ENCODE measurements at places on chromosomes 12 and 14. TPM values are rescaled to one million over a fixed set of nuclear protein-coding genes. Genes with fewer than 3 reads are reported as not detected.

The TEAD4 gene
- 8.8 TPM for total RNA-seq

The TBPL2 gene
- total RNA-seq = not detected

The IAPP gene
- not detected for total RNA-seq

The OTUB2 gene
- total RNA-seq = 2.2 TPM

The GDF3 gene
- not detected for total RNA-seq

DNA sequence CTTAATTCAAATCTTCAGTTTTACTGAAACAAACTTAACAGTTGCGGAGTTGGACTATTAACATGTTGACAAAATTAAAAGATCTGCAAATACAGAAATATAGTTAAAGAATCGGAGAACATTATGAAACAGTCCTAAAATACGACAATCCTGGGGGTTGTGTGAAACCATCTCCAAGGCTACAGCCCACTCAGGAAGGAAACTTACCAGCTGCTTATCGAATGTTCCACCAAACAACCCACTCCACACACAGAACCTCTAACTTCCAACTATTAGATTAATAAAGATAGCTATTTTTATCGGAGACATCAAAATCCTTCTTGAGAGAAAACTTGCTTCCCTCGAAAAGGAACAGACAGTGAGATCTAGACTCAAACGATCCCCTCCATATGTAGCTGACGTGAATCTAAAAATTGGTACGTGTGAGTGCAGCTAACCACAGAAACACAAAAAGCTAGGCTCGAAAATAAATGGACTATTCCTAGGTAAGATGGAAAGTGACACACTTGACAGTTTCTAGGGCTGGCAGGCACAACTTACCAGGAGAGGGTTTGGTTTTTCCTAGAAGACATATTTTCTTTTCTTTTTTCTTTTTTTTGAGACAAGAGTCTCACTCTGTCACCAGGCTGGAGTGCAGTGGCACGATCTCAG lies 12.9 kb downstream of the VPS37B start:
- no peak overlapping the region for H3K27ac ChIP-seq
- no peak overlapping the region for H3K4me3 ChIP-seq
- H3K4me1 ChIP-seq = peaks cover 26% of the 10 kb centered on the region
- no peak for DNase-seq
- H3K27me3 ChIP-seq = no peaks in the 10 kb centered on the region

DNA sequence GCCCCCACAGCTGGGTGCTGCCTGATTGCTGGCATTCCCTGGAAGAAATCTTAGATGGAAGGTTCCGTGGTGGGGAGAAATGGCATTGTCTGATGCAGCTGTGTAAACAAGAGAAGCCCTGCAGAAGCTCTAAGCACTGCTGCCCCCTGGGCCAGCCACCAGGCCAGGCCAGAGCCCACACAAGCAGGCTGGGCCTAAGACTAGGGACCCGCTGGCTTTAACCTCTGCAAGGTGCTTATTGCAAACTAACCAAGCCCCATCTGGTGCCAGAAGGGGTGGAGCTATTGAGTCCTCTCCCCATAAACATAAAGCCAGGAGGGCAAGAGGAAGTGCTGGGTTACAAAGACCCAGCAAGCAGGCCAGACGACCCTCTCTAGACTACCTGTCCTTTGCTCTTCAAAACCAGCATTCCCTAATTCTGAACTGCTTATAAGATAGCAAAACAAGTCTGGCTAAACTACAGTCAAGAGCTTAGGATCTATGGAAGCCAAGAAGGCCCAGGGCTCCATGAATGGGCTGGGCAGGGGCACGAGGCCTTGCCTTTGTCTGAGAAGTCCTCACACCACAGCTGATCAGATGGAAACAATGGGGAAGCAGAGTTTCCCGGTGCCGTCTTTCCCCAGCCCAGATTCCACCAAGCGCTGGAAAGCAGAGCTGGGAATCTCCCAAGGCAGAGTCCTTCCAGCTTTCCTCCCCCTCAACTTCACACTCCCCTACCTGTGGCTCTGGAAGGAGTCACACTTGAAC lies 28.8 kb downstream of the P2RX4 start:
- H3K4me3 ChIP-seq = no peak overlapping the region
- DNase-seq = no peak
- peaks cover 22% of the 10 kb centered on the region for H3K36me3 ChIP-seq
- H3K4me1 ChIP-seq = peaks cover 2% of the 10 kb centered on the region
- no peak overlapping the region for H3K27ac ChIP-seq

GRCh38 chr12:12133785-12134184 lies 63.0 kb downstream of the BCL2L14 start:
- H3K4me3 ChIP-seq = no peak overlapping the region
- DNase-seq = no peak
- no peaks in the 10 kb centered on the region for H3K4me1 ChIP-seq
- no peak overlapping the region for H3K27ac ChIP-seq
- no peaks in the 10 kb centered on the region for H3K27me3 ChIP-seq

GRCh38 chr12:115708801-115709200 lies 568.7 kb downstream of the MED13L start:
- no peak overlapping the region for H3K27ac ChIP-seq
- no peaks in the 10 kb centered on the region for H3K4me1 ChIP-seq
- no peaks in the 10 kb centered on the region for H3K36me3 ChIP-seq
- H3K4me3 ChIP-seq = no peak overlapping the region

GRCh38 chr12:63779498-63780481 lies at the start of gene RXYLT1:
Gene RXYLT1, plus strand, starts transcription at chr12:63779909. Its CDS starts 52 bp downstream, at chr12:63779961.
- DNase-seq = peak; percentile 67
- peak within 1 kb of the TSS; percentile 91 for H3K4me3 ChIP-seq
- no peaks in the 10 kb centered on the region for H3K27me3 ChIP-seq

- H3K27ac ChIP-seq = no peak overlapping the region
- H3K27me3 ChIP-seq = no peaks in the 10 kb centered on the region
- peak; percentile 12 for DNase-seq
- no peaks in the 10 kb centered on the region for H3K36me3 ChIP-seq
These were observed 102.7 kb upstream of the DACT1 start for GRCh38 chr14:58535044-58535443.

- no peak overlapping the region for H3K27ac ChIP-seq
- no peaks in the 10 kb centered on the region for H3K4me1 ChIP-seq
- H3K27me3 ChIP-seq = no peaks in the 10 kb centered on the region
- DNase-seq = no peak
These were observed 23.7 kb downstream of the GYS2 start for GRCh38 chr12:21580748-21581516.

GRCh38 chr12:81330480-81330879 lies 252.6 kb downstream of the ACSS3 start:
- H3K27ac ChIP-seq = no peak overlapping the region
- no peak for DNase-seq

- H3K27me3 ChIP-seq = no peaks in the 10 kb centered on the region
- no peak for DNase-seq
- no peaks in the 10 kb centered on the region for H3K4me1 ChIP-seq
- no peak overlapping the region for H3K27ac ChIP-seq
- H3K4me3 ChIP-seq = no peak overlapping the region
- no peaks in the 10 kb centered on the region for H3K36me3 ChIP-seq
These were observed 173.5 kb downstream of the PAX9 start for GRCh38 chr14:36835128-36835527.

- H3K36me3 ChIP-seq = 0 out of 2 replicates have a peak, but pooled peaks cover 1% of the 10 kb centered on the region
- no peaks in the 10 kb centered on the region for H3K4me1 ChIP-seq
- DNase-seq = no peak
- no peak overlapping the region for H3K4me3 ChIP-seq
- no peaks in the 10 kb centered on the region for H3K27me3 ChIP-seq
- no peak overlapping the region for H3K27ac ChIP-seq
These were observed 20.5 kb downstream of the CCND2 start for GRCh38 chr12:4293966-4294505.

GRCh38 chr12:108313241-108313605 lies 25.9 kb downstream of the CMKLR1 start:
- H3K36me3 ChIP-seq = no peaks in the 10 kb centered on the region
- no peak for DNase-seq
- no peaks in the 10 kb centered on the region for H3K4me1 ChIP-seq

GRCh38 chr14:102362084-102362483 lies 606 bp downstream of the CINP start:
- H3K4me3 ChIP-seq = peak overlapping the region; percentile 90
- peaks cover 7% of the 10 kb centered on the region for H3K4me1 ChIP-seq
- no peaks in the 10 kb centered on the region for H3K27me3 ChIP-seq
- H3K36me3 ChIP-seq = peaks cover 7% of the 10 kb centered on the region
- H3K27ac ChIP-seq = peak overlapping the region; percentile 81

GRCh38 chr12:69044887-69045286 lies 111.9 kb upstream of the CPM start:
- no peaks in the 10 kb centered on the region for H3K27me3 ChIP-seq
- no peaks in the 10 kb centered on the region for H3K36me3 ChIP-seq
- H3K4me1 ChIP-seq = no peaks in the 10 kb centered on the region
- no peak for DNase-seq

DNA sequence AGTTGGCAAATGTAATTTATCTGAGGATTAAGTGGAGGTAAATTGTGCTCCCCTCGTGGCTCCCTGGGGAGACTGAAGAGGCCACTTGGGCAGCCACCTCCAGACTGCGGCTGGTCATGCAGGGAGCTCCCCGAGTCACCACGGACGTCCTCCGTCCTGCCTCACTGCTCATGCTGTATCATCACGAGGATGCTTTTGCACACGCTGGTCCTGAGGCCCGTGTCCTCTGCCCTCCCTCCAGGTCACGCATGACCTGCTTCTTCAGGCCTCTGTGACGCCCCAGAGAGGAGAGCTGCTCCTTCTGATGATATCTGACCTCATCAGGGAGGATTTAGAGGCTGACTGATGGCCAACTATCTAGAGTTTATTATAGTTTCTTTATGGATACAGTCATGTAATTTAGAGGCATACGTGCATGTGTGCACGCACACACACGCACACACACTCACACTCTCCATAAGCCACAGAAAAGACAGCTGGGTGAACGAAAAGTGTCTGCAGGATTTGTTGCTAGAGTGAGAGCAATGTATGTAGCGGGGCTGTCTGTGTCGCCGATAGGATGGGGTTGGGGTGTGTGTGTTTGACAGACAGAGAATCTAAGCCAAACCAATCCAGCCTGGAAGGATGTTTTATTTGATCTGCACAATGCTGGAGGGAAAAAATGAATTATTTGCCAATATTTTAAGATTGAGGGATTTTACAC lies 160.0 kb downstream of the ADGRD1 start:
- H3K36me3 ChIP-seq = no peaks in the 10 kb centered on the region
- no peaks in the 10 kb centered on the region for H3K27me3 ChIP-seq
- no peak for DNase-seq
- no peak overlapping the region for H3K4me3 ChIP-seq
- no peak overlapping the region for H3K27ac ChIP-seq

- DNase-seq = no peak
- no peak overlapping the region for H3K4me3 ChIP-seq
- no peak overlapping the region for H3K27ac ChIP-seq
- peaks cover 23% of the 10 kb centered on the region for H3K36me3 ChIP-seq
These were observed 13.2 kb downstream of the NOPCHAP1 start for GRCh38 chr12:104999347-104999685.

DNA sequence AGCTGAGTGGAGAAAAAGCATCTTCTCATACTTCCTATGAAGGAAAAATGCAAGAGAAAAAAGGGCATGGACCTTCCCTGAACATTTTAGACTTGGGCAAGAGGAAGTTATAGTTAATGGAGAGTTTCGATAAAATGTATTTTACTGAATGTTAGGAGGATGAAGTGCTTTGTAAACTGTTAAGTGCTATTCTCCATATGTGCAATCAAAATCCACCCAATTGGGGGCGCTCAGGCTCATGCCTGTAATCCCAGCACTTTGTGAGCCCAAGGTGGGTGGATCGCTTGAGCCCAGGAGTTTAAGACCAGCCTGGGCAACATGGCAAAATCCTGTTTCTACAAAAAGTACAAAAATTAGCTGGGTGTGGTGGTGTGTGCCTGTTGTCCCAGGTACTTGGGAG lies 1.9 kb upstream of the CNPY2 start:
- peaks cover 4% of the 10 kb centered on the region for H3K4me1 ChIP-seq
- H3K27ac ChIP-seq = no peak overlapping the region
- H3K27me3 ChIP-seq = no peaks in the 10 kb centered on the region
- DNase-seq = no peak
- no peak overlapping the region for H3K4me3 ChIP-seq

DNA sequence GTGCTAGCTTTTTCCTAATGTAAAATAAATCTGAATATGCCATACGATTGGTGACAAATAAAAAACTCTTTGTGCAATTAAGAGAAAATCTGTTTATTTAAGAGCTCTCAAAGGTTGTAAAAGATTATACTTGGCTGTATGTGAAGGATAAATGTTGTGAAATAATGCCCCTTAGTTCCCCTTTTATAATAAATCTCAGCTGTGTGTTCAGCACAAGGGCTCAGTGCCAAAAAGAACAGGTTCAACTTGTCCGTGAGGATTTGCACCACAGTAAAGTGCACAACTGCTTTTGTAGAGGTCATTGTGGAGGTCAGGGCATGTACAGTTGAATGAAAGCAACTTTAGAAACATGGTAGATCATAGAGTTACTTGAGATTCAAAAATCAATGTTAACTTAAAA lies 118.6 kb downstream of the TRMT5 start:
- H3K27me3 ChIP-seq = no peaks in the 10 kb centered on the region
- H3K36me3 ChIP-seq = no peaks in the 10 kb centered on the region
- H3K27ac ChIP-seq = no peak overlapping the region
- H3K4me1 ChIP-seq = peaks cover 2% of the 10 kb centered on the region
- DNase-seq = no peak
- no peak overlapping the region for H3K4me3 ChIP-seq

DNA sequence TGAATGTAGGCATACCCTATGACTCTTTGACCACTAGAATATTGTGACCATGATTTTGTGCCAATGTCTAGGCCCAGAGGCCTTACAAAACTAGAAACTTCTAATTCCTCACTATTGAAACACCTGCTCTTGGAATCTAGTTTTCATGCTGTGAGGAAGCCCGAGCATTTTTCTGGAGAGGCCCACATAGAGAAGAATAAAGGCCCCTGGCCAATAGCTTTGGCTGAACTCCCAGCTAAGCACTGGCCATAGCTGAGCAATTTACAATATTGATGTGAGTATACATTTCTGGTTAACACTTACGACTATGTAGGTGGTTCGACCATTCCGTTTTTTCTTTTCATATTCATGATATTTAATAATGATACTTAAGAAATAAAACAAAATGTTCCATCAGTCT lies 190.3 kb downstream of the KCNH5 start:
- no peaks in the 10 kb centered on the region for H3K4me1 ChIP-seq
- no peaks in the 10 kb centered on the region for H3K36me3 ChIP-seq
- no peak overlapping the region for H3K27ac ChIP-seq
- no peak for DNase-seq
- no peaks in the 10 kb centered on the region for H3K27me3 ChIP-seq

- H3K4me3 ChIP-seq = no peak overlapping the region
- H3K27me3 ChIP-seq = no peaks in the 10 kb centered on the region
- no peak overlapping the region for H3K27ac ChIP-seq
- DNase-seq = peak; percentile 63
These were observed 75.6 kb upstream of the FRMD6 start for GRCh38 chr14:51576117-51576430.

GRCh38 chr14:64937171-64937820 lies 5.2 kb downstream of the GPX2 start:
- H3K36me3 ChIP-seq = peaks cover 6% of the 10 kb centered on the region
- H3K27me3 ChIP-seq = no peaks in the 10 kb centered on the region
- peak; percentile 18 for DNase-seq
- no peak overlapping the region for H3K4me3 ChIP-seq
- H3K27ac ChIP-seq = no peak overlapping the region

DNA sequence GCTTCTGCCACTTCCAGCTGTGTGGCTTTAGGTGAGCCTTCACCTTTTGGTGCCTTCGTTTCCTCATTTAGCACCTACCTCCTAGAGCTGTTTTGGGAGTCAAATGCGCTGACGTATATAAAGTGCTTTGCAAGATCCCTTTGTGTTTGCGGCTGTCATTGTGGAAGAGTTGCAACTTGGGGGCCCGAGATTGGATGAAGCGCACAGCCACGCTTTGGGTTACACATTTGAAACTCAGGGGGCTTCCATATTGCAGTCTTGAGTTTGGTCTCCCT lies 636 bp upstream of the ARL6IP4 start:
- H3K27me3 ChIP-seq = no peaks in the 10 kb centered on the region
- peaks cover 19% of the 10 kb centered on the region for H3K36me3 ChIP-seq
- peak overlapping the region; percentile 85 for H3K4me3 ChIP-seq
- H3K4me1 ChIP-seq = peaks cover 31% of the 10 kb centered on the region
